KG1 (cell line): ENCODE measurements at places on chromosomes 1 and 21.

DNA sequence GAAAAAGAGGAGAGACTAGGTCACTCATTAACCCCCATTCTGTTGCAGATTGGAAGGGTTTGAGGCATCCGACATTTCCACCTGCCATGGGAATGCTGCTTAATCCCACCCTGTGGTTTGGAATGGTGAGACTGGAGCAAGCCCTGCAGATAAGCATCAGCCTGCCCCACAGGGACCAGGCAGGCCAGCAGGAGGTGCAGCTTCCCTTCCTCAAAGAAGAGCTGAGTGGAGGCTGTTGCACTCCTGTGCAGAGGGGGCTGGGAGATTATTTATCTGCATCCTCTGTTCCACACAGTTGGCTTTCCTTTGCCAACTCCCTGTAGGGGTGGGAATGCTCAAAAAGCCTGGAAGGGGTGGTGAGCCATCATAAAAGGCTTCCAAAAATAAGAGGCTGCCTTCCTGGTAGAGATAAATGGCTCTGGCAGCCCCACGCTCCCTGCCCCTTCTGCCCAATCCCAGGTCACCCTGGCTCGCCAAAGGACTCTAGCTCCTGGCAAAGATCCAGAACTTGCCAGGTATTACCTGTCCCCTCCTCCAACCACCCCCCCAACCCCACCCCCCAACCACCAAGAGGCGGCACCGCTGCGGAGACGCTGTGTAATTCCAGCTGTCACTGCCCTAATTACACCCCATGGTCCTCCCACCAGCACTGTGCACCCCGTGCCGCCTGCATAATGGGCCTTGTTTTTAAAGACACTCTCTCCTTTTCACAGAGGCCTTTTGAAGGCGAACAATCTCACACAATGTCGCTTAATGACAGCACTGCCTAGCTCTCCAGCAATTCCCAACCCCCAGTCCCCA lies 83.0 kb upstream of the ZC3H12A start:
- DNase-seq = no peak

GRCh38 chr1:115091572-115091971 lies 2.3 kb upstream of the TSPAN2 start:
- no peak for DNase-seq

GRCh38 chr21:44884097-44884496 lies 10.6 kb upstream of the PTTG1IP start:
- no peak for DNase-seq

GRCh38 chr1:107434361-107434693 lies 293.5 kb downstream of the NTNG1 start:
- DNase-seq = no peak

DNA sequence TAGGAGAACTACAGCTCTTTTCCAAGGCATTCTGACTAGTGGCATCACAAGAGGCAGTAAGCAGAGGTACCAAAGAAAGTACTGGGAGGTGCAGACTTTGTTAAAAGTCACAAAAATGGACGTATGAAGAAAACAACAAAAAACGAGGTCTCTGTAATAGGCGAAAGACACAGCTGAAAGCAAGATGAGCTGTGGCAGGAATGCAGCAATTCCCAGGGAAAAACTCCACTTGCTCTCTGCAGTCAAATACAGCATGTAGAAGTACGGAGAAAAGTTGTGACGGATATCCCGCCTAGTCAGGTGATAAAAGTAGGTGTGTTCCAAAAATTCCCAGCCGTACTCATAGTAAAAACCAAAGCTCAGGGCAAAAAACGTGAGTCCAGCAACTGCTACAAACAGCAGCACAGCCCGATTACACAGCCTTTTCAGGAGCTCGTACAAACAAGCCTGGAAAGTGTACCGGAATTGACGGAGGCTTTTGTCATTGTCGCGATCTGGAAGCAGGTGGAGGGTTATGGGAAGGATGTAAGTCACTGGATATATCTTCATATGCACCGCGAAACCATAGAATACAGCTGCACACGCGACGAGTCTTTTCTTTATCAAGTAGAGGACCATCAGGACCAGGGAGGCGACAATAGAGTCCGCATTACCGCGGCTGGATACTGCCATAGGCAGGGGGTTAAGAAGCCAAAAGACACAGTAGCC lies 979 bp downstream of the PIGM start:
- DNase-seq = no peak

DNA sequence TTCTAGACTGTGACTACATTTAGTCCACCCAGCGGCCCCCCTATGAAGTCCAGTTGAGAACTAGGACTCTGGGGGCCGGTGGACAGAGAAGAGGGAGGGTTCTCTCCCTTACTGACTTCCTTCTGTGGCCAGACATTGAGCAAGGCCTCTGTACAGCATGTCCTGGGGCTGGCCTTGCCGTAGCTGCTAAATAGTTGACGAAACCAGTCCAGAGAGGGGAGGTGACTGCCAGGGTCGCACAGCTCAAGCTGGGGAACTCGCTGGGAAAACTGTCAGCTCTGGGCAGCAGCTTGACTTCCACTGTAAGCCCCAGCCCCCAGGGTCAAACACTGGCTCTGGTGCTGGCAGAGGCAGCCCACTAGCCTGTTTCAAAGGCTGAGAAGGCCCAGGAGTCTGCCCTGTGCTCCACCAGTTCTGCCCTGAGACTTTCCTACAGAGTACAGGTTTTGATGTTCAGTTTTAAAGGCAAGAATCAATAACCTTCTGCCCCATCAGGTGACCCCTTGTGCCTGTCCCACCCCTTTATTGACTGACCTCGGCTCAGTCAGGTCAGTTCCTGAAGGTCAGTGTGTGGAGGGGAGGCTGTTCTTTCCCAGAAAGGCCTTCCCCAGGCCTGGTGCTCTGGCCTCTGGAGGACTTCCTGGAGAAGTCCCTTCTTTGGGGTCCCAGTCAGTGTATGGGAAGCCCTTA lies 14.1 kb downstream of the PCSK9 start:
- no peak for DNase-seq
